ENCODE measurements at places on chromosomes 2 and 18.

GRCh38 chr2:134457353-134457752 lies 203.5 kb downstream of the MGAT5 start:
- DNase-seq: no peak

DNA sequence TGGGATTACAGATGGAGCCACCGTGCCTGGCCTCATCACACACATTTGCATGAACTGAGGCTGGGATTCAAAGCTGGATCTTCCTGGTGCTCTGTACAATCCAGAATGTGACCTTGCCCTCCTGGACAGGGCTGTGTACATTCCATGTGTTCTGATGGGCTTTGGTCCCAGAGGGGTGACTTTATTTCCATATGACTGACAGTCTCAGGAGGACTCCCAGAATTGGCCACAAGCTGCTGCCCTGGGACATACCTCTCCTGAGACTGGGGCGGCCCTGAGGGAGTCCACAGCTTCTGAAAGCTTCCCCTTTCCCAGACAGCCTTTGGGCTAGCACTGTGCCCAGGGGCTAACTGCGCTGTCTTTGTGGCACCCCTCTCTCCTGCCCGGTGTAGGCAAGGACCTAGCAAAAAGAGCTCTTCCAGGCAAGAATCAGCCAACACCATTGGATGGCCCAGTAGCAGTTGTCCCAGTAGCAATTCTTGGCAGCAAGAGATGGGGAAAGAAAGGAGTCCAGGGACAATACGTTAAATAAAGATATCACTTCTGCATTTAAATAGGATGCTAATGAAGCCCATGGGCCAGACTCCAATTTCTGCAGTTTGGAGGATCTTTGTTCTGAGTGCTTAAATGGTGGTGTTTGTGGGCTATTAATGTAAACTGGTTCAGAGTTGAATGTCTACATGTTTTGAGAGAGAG lies 26.4 kb upstream of the ZNF532 start:
- no peak for DNase-seq

DNA sequence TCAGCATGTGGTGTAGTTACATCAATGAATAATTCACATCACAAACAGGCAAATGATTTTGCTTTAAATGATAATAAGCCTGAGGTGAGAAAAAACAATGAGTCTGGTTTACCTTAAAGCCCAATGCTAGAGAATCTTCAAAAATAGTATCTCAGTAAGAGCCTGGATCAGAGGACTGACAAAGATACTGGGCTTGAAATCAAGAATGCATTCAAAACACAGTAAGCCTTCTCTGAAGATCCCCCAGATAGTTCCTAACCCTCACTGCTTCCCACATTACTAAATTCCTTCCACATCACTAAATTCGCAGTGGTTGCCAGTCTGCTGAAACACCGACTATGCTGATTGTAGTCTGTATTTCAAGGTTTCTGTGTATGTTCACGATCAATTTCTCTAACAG lies 514.9 kb downstream of the SUCLG1 start:
- DNase-seq: no peak

DNA sequence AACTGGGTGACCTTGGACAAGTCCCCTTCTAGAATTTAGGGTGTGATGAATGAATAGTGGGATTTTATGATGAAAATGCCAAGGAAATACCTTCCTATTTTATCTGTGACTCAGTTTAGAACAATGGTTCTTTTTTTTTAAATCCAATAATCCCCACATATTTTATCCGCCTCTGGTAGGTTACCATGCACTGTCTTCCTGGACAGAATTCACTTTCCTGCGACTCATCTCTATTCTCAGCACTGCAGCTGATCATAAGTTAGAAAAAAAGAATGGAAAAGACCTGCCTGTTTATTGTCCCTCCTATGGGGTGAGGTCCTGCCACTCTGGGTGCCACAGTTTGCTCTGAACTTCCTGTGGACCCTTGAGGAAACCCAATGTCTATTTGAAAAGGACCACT lies 73.1 kb downstream of the IRS1 start:
- no peak for DNase-seq

DNA sequence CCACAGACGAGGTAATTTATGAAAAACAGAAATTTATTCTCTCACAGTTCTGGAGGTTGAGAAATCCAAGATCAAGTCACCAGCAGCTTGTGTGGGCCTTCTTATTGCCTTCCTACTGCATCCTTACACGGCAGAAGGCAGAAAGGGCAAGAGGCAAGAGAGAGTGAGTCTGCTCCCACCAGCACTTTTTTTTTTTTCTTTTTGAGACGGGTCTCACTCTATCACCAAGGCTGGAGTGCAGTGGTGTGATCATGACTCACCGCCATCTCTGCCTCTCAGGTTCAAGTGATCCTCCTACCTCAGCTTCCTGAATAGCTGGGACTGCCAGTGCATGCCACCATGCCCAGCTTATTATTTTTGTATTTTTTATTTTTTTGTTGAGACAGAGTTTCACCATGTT lies 78.5 kb upstream of the HK2 start:
- no peak for DNase-seq
